ENCODE measurements at places on chromosomes 1 and 21.

DNA sequence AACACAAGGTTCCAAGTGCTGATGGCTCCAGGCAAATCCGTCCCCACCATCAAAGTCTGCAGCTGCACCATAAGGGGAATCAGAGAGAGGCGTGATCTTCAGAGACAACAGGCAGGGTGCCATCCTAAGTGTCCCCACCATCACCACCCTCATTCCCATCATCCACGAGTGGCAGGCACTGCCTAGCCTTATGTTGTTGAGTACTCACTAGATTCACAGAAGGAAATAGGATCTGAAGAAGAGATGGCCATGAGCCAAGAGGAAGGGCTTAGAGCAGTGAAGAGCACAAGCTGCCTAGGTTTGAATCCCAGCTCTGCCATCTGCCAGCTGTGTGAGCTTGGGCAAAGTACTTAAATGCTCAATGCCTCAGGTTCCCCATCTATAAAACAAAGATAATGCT lies 207.3 kb upstream of the CSF3R start:
- peak; percentile 81 for DNase-seq

- no peak for DNase-seq
These were observed 326.4 kb downstream of the NTNG1 start for GRCh38 chr1:107467286-107467685.

- no peak for DNase-seq
These were observed 51.0 kb downstream of the C4BPA start for GRCh38 chr1:207155028-207155427.

DNA sequence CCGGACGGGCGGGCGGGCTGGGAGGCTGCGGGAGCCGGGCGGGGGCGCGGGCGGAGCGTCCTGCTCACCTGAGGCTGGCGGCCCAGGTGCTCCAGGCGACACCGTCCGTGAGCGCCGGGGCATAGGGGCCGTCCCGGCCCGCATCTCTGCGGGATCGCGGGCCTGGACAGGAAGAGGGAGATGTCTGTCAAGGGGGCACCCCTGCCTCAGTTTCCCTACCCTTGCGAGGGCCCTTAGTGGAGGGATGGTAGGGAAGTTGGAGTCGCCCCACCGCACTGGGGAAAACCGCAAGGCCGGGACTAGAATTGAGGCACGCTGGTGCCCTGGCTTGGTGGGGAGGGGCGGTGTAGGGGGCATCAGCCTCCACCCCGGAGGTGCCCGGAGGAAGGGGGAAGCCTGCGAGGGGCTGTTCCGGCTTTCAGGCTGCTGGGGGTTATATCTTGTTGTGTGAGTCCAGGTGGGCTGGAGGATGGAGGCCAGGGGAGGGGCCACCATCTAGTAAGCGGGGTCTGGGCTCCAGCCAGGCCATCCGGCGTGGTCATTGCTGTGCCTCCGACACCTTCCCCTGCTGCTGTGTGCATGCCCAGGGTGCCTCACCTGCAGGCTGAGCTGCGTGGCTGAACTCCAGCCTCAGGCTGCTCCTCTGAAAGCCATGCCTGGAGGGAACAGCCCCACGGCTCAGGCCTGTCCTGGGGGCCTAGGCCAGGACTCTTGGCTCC lies 580 bp downstream of the VWA1 start:
- no peak for DNase-seq

GRCh38 chr1:189021577-189021976 lies 1456.1 kb downstream of the BRINP3 start:
- DNase-seq: no peak

- no peak for DNase-seq
These were observed 10.3 kb upstream of the PTPN7 start for GRCh38 chr1:202170726-202171125.

DNA sequence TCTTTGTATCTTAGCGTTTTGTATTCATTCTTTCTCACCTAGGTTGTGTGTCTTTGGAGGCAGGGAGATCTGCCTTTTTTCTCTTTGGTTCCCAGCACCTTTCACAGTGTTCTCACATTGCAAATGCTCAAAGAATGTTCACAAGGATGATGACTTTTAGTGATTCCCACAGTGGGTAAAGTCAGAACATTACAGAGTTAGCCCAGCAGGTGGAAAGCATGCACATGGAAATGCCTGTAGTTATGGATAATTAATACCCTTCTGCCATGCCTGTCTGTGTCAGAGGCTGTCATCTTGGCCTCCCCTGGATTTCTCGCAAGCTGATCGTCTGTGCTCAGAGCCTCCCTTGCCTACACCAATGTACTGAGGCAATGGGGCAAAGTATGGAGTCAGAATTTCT lies 458.9 kb downstream of the LMO4 start:
- no peak for DNase-seq

DNA sequence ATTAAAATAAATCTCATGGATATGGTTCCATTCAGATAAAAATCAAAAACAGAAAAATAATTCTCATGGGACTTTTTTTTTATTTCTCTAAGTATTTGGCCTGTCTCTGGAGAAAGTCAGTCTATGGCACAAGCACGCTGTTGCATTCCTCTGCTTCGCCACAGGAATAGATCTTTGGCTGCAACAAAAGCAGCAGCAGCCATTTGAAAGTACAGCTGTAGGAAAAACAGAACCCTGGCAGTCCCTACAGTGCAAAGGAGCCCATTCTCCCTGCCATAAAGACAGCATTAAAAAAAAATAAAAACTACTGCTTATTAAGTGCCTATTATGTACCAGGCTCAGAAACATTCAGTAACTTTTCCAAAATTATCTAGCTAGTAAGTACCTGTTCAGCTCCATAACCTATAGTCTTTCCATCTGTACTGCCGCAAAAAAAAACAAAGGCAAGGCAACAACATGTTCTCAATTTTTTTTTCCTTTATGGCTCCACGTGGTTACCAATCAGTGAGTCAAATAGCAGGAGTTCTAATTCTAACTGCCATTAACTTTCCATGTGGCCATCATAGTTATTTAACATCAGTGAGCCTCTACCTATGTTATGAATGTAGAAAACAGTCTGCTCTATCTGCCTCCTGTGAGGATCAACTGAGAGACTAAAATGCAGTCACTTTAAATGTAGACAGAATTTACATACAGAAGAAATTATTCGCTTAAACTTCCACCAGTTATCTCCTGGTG lies 22.7 kb downstream of the SLC35D1 start:
- no peak for DNase-seq

DNA sequence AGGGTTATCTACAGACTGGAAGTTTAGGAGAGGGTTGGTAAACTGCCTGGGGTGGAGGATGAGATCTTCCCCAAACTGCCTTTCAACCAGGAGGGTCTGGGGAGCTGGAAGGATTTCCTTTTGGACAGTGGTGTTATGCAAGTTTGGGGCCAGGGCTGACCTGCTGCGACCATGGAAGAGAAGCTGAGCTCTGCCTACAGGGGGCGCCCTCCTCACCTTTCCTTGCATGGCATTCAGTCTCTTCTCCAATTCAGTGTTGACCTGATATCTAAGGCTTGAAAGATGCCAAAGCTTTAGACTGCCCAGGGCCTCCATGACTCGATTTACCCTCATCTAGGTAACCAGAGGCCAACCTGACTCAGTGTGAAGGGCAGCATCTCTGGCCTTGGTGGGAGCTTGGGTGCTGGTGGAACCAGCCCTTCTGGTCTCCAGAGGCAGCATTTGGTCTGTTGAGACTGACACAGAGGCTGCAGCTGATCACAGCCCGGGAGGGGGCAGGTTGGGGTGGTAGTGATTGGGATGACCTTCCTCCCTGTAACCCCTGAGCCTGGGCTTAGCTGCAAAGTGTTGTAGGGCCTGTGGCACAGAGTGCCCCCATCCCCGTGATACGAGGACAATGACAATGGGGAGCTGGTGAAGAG lies 170.0 kb downstream of the GRIK3 start:
- peak; percentile 14 for DNase-seq
